ENCODE measurements at places on chromosomes 7 and 10. TPM values are rescaled to one million over a fixed set of nuclear protein-coding genes. Genes with fewer than 3 reads are reported as not detected.

Gene OR2A7
- 4.2 TPM for total RNA-seq

GRCh38 chr7:46393142-46393541, 472.1 kb upstream of the IGFBP3 start:
- no peak overlapping the region for H3K4me3 ChIP-seq
- H3K4me1 ChIP-seq, result peaks cover 22% of the 10 kb centered on the region
- H3K36me3 ChIP-seq, result no peaks in the 10 kb centered on the region
- no peak for DNase-seq

Gene GPC2
- total RNA-seq, result 53.3 TPM

DNA sequence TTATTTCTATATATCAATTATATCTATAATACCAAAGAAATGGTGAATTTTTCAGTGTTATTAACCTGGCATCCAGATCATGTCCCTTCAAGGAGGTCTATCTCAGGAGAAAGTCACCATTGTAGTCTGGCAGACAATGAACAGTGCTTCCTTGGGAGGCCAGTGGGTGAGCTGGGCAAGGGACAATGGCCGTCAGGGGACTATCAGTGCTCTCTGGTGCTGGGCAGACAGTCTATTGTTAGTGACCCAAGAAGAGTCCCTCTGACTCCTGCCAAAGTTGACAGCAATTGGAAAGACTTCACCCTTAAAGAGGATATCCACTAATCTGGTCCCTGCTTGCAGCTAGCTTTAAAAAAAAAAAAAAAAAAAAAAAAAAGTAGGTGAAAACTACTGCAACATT, 7.1 kb downstream of the JAZF1 start:
- no peak overlapping the region for H3K4me3 ChIP-seq
- no peaks in the 10 kb centered on the region for H3K36me3 ChIP-seq
- DNase-seq, result no peak
- peaks cover 3% of the 10 kb centered on the region for H3K27me3 ChIP-seq
- no peaks in the 10 kb centered on the region for H3K4me1 ChIP-seq

GRCh38 chr10:947051-947450, 15.5 kb upstream of the LARP4B start:
- no peak overlapping the region for H3K27ac ChIP-seq
- peaks cover 14% of the 10 kb centered on the region for H3K27me3 ChIP-seq
- no peaks in the 10 kb centered on the region for H3K36me3 ChIP-seq
- no peaks in the 10 kb centered on the region for H3K4me1 ChIP-seq
- no peak for DNase-seq
- H3K4me3 ChIP-seq, result no peak overlapping the region

- H3K27ac ChIP-seq, result no peak overlapping the region
- H3K4me1 ChIP-seq, result peaks cover 41% of the 10 kb centered on the region
- H3K36me3 ChIP-seq, result peaks cover 15% of the 10 kb centered on the region
- H3K27me3 ChIP-seq, result no peaks in the 10 kb centered on the region
These were observed 47.5 kb downstream of the FAM53B start for GRCh38 chr10:124696446-124697392.

DNA sequence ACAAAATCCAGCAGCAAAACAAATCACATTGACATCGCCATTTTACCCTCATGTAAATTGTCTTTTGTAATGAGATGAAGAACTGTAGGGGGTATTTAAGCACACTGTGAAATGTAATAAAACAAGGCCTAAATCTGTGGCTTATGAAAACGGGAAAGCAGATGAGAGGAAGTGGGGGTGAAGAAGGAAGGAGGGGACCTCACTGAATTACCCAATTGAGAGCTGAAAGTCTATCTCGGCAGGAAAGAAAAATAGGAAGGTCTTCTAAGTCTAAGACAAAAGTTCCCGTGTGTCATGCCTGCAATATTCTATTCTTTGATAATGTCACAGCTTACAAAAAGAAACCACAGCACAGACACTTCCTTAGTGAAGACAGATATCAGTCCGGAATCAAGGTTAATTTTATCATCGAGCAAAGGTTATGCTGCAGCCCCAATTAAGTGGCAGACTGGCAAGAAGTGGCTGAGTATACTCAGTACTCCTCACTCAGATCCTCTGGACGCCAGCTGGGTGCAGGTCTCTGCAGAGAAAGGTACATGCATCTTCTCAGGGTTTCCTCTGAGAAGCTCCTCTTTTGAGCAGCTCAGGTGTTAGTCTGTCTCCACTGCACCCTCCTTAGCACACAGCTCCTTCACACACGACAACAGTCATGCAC, 239.7 kb downstream of the FANK1 start:
- H3K36me3 ChIP-seq, result peaks cover 11% of the 10 kb centered on the region
- H3K4me1 ChIP-seq, result peaks cover 28% of the 10 kb centered on the region
- no peak overlapping the region for H3K4me3 ChIP-seq
- H3K27me3 ChIP-seq, result no peaks in the 10 kb centered on the region
- DNase-seq, result no peak

- peak overlapping the region; percentile 89 for H3K4me3 ChIP-seq
- peaks cover 19% of the 10 kb centered on the region for H3K4me1 ChIP-seq
- peak overlapping the region; percentile 93 for H3K27ac ChIP-seq
- no peak for DNase-seq
These were observed 959 bp downstream of the DCLRE1C start for GRCh38 chr10:14952851-14953423.

DNA sequence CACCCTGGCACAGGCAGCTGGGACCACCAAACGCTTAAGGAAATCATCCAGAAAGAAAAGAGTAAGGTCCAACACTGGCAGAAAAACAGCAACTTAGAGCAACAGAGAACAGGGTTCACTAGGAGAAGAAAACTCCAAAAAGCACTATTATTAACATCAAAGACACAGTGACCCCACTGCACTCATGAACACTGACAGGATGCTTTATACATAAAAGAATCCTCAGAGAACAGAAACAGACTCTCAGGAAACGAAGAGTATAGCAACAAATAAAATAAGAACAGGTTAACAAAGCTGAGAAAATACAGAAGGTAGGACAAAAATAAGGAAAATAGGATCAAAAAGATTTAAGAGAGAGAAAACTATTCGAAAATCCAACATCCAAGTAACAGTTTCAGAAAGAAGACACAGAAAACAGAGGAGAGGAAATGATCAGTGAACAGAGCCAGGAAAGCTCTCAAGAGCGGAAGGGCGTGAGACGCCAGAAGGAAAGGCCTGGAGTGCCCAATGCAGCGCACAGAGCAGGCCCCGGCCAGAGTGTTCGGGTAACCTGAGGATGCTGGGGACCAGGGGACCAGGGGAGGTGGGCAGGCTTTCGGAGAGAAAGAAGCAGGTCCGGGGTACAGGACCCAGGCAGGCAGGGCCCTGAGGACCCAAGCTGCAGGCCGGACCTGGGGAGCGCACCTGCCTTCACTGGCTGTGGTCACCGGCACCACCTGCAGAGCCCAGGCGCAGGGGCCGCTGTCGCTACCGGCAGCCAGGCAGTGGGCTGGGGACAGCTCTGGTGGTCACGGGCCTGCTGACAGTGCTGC, 258.2 kb downstream of the MAD1L1 start:
- H3K27ac ChIP-seq, result peak overlapping the region; percentile 12
- H3K4me1 ChIP-seq, result peaks cover 15% of the 10 kb centered on the region
- no peaks in the 10 kb centered on the region for H3K27me3 ChIP-seq

GRCh38 chr10:113993489-113993991, 50.1 kb upstream of the ADRB1 start:
- no peak overlapping the region for H3K4me3 ChIP-seq
- DNase-seq, result no peak
- H3K36me3 ChIP-seq, result no peaks in the 10 kb centered on the region

GRCh38 chr10:36473122-36473521, 652.3 kb upstream of the ANKRD30A start:
- H3K27me3 ChIP-seq, result no peaks in the 10 kb centered on the region
- H3K27ac ChIP-seq, result no peak overlapping the region
- no peak overlapping the region for H3K4me3 ChIP-seq
- no peaks in the 10 kb centered on the region for H3K4me1 ChIP-seq

Gene CPA5
- not detected for total RNA-seq

GRCh38 chr7:5452937-5453540, 29.4 kb upstream of the TNRC18 start:
- H3K4me1 ChIP-seq, result peaks cover 10% of the 10 kb centered on the region
- no peak for DNase-seq
- H3K36me3 ChIP-seq, result no peaks in the 10 kb centered on the region
- H3K4me3 ChIP-seq, result no peak overlapping the region

Data from type B pancreatic cell (in vitro differentiated cells).